ENCODE measurements at places on chromosomes 16 and 17.

DNA sequence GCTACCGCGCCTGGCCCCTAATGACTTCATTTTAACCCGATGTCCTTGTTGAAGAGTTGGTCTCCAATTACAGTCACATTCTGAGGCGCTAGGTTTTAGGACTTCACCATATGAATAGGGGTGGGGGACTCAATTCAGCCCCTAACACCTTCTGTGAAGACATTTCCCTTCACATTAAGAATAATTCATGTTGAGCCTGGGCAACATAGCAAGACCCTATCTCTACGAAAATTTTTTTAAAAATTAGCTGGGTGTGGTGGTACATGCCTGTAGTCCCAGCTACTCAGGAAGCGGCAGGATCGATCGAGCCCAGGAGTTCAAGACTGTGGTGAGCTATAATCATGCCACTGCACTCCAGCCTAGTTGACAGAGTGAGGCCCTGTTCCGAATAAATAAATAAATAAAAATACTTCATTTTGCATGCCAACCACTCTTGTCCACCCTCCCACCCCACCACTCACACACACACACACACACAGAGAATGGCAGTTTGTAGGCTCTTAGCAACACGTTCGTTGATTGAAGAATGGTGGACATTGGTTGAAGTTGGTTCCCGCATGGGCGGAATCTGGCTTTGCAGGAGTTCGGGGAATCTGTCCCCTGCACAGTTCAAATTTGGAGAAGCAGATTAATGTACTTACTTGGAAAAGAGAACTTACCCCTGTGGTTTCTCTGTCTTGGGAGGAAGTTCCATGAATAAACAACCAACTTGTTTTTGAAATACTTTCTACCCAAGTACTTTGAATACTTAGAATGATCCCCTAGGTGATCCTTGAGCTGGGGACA lies 27.8 kb upstream of the TVP23A start:
- DNase-seq: no peak

GRCh38 chr16:28543072-28543471 lies 4.3 kb upstream of the NUPR1 start:
- no peak for DNase-seq

- DNase-seq: no peak
Observed at GRCh38 chr16:55964923-55965475, 89.8 kb upstream of the CES5A start.

GRCh38 chr16:58487566-58488351 lies 12.2 kb upstream of the NDRG4 start:
- peak; percentile 52 for DNase-seq

DNA sequence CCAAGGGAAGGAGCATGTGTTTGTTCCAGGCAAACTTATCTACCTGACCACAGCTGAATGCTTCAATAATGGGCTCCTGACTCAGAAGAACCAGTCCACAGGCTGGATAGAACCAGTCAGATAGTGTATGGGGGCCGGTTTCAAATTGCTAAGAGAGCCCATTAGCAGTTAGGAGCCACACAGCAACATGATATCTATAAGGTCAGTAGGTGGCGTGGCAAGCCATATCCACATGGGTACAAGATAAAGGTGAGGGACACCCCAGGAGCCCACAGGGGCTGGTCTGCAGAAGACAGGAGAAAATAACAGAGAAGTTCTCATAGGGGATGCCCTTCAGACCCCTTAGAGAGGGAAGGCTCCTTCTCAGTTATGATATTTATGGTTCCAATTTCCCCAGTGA lies 31.6 kb upstream of the CDRT15 start:
- DNase-seq: no peak

DNA sequence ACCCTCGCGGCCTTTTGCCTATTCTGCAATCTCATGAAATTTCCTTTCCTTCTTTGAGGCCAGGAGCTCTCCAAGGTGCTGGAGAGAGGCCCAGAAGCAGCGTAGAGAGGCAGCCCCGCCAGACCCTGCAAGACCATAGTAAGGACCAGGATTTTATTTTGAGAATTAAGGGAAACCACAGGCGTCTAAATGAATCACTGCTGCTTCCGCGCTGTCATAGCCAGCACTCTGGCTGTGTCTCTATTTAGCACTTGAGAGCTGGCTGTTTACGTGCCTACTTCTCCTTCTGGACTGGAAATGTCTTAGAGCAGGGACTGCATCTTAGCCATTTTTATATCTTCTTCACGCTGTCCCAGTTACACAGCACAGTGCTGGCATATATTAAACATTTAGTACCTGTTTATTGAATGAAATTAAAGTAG lies 37.6 kb upstream of the PIRT start:
- DNase-seq: no peak

- DNase-seq: no peak
Observed at GRCh38 chr17:66435182-66435581, 132.8 kb downstream of the PRKCA start.

GRCh38 chr17:1709971-1710806 lies at the start of gene TLCD2:
TSS of gene TLCD2 (minus strand) at chr17:1710377. CDS start at chr17:1710242, 135 bp downstream.
- DNase-seq: no peak

- no peak for DNase-seq
Observed at GRCh38 chr16:30054959-30055553, 10.5 kb upstream of the ALDOA start.

DNA sequence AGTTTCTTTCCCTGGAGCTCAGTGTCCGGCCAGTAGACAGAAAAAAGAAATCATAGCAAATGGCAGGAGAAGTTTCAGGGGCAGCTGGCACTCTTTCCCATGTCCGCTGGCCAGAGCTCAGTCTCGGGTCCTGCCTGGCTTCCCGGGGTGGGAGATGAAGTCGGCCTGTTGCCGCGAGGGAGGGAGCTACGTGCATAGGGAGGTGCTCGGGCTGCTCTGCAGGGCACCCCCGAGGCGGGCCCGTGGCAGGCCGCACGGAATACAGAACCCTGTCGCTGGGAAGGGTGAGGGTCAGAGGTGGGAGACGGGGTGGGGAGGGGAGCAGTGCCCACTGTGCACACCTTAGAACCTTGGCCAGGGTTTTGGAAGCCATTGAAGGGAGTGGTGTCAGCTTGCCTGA lies 78.3 kb upstream of the FOXF1 start:
- no peak for DNase-seq

- DNase-seq: no peak
Observed at GRCh38 chr17:66142428-66142827, 49.5 kb downstream of the CEP112 start.

DNA sequence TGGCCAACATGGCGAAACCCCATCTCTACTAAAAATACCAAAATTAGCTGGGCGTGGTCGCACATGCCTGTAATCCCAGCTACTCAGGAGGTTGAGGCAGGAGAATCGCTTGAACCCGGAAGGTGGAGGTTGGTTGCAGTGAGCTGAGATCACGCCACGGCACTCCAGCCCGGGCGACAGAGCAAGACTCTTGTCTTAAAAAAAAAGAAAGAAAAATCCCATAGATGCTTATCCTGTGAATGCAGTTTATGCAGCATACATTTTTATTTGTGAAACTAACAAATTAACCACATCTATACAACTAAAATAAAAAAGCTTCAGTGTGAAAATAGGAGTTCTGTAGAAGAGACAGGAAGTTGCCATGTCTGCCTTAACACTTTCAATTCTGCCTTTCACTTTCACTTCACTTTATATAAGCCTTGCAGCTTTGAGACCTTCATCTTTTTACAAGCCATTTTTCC lies 7.1 kb downstream of the IGSF6 start:
- no peak for DNase-seq

GRCh38 chr17:76575570-76575969 lies 10.1 kb downstream of the ST6GALNAC2 start:
- DNase-seq: no peak

DNA sequence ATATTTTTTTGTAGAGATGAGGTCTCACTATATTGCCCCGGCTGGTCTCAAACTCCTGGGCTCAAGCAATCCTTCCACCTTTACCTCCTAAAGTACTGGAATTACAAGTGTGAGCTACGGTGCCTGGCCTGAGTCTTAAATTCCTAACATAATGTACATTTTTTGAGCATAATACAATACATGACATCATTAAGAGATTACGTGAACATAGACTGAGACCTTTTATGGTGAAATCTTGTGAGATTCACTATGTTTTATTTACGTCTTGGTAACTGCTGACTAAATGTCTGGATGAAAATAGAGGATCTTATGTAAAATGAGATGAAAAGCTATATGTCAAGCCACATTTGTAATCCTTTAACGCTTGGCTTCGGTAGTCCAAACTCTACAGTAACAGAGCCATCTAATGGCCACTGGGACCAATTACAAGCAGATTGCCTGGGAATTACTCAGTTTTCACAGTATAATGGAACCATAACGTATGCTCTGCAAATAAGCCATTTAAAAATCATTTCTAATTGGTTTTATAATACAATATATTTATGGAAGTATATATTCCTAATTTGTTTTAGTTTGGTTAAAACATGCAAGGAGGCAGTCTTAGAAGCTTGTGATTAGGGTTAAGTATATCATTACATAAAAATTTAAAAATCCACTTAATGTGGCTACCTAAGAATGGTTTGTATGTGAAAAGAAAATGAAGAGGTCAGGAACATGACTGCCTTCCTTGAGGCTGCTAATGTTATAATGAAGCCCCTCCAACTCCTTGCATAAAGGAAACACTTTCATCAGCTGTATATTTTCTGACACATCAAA lies 8.1 kb upstream of the EFCAB13 start:
- DNase-seq: no peak

DNA sequence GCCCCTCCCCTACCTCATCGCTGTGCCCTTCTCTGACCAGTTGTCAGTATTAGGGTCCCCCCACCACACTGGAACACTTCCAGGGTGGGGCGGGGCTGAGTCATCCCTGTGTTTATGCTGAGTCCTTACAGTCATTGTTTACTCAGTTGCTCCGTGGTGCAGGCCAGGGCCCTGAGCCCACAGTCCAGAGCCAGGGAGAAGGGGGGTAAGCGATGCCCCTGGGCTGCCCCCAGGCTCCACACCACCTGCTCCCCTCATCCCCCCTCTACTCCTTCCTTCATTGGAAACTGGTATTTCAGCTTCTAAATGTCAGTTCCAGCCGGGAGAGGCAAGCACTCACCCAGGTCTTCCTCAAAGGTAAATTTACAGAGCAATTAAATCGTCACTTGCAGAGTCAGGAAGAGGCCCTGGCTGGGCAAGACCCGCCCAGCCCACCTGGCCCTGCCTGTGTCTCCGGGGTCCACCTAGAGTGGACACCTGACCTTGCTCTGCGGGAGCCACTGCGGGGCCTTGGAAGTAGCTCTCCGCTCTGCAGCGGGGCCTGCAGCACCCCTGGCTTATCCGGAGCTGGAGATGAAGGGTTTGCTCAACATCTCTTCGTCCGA lies 4.8 kb downstream of the ATP2A3 start:
- DNase-seq: no peak

GRCh38 chr17:31373150-31374093 lies 18.1 kb upstream of the RAB11FIP4 start:
- no peak for DNase-seq

GRCh38 chr16:18796377-18796776 lies 5.0 kb downstream of the ARL6IP1 start:
- DNase-seq: no peak

DNA sequence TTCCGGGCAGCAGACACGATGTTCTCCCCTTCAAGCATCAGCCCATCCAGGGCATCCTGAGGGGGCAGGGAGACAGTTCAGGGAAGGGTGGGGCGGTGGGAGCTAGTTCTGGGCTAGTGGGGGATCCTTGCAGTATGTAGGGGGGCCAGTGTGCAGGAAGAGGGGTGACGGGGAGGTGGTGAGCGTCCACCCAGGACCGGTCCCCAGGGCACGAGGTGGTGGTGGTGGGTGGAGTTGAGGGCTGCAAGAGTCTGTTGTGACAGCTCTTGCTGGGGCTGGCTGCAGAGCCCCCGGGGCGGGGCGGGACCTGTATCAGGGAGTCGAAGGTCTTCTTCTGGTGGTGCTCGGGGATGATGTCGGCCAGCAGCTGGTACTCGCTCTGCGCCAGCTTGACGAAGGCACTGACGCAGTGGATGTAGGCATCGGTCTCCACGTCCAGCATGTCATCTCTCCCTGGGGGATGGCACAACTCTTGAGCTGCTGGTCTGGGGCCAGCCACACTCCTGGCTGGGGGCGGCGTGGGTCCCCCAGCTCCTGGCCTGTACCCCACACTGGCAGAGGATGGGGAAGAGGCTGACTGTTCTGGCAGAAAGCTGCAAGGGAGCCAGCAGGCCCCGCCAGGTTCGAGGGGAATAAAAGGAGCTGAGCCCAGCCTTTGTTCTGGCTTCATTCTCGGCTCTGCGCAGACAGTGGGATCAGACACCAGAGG lies 10.0 kb downstream of the ZACN start:
- no peak for DNase-seq

GRCh38 chr17:32865141-32865540 lies 11.8 kb downstream of the MYO1D start:
- no peak for DNase-seq

- DNase-seq: no peak
Observed at GRCh38 chr17:81961087-81961511, at the start of gene NOTUM. TSS of gene NOTUM (minus strand) at chr17:81961187. CDS start at chr17:81960909, 278 bp downstream.

- no peak for DNase-seq
Observed at GRCh38 chr16:27404163-27404823, 2.3 kb downstream of the IL21R start.

GRCh38 chr16:10558746-10559641 lies 21.4 kb downstream of the EMP2 start:
- no peak for DNase-seq

GRCh38 chr16:68844211-68844564 lies 857 bp downstream of the TANGO6 start:
- no peak for DNase-seq

DNA sequence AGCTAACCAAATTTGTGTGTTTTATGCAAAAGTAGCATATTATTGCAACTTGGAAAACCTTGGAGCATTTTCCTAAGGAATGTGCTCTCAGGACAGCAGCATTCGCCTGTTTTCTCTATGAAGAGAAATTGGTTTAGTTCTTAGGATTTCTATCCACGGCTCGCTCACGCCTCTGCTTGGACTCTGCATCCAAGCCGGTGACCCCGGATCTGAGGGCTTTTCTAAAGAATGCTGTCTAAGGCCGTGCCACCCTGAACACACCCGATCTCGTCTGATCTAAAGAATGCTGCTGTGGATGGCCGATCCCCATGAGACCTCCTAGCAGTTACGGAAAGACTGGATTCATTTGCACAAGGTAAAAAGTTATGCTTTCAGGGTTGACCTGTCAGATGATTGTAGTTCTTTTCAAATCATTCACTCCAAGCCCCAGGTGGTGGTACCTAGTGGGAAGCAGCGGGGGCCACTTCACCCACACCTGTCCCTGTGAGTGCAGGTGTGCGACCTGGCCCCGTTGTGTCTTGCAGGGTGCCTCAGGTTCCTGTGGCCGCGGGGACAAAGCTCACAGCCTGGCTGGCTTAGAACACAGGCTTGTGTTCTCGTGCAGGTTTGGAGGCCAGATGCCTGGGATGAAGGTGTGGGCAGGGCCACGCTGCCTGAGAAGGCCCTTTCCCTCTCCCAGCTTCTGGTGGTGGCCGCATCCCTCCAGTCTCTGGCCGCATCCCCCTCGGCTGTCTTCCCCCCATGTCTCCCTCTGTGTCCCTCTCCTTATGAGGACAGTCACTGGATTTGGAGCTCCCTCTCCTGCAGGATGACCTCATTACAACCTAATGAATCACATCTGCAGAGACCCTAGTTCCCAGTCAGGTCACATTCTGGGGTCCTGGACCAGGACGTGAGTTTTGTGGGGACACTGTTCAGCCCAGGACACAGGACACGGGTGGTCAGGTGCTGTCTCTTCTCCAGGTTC lies 71.1 kb downstream of the BANP start:
- DNase-seq: no peak
